Stimulated activated CD4-positive, alpha-beta T cell treated with anti-CD3 and anti-CD28 coated beads, Interleukin-2, amount 100 ng/mL, for 48 hours (primary cell): ENCODE measurements at places on chromosomes 16 and 17.

DNA sequence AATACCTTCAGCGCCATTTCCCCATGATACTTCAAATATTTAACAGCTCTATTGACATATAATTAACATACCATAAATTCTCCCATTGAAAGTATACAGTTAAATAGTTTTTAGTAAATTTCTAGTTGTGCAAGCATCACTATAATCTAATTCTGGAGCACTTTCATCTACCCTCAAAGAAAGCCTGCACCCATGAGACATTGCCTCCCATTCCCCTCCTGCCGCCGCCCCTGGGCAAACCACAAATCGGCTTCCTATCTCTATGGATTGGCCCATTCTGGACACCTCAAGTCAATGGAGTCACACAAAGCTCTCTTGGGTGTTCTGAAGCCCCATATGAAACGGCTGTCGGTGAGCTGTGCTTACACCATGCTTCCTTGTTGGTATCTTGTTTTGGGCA lies 77.3 kb upstream of the CBX4 start:
- DNase-seq, result no peak

DNA sequence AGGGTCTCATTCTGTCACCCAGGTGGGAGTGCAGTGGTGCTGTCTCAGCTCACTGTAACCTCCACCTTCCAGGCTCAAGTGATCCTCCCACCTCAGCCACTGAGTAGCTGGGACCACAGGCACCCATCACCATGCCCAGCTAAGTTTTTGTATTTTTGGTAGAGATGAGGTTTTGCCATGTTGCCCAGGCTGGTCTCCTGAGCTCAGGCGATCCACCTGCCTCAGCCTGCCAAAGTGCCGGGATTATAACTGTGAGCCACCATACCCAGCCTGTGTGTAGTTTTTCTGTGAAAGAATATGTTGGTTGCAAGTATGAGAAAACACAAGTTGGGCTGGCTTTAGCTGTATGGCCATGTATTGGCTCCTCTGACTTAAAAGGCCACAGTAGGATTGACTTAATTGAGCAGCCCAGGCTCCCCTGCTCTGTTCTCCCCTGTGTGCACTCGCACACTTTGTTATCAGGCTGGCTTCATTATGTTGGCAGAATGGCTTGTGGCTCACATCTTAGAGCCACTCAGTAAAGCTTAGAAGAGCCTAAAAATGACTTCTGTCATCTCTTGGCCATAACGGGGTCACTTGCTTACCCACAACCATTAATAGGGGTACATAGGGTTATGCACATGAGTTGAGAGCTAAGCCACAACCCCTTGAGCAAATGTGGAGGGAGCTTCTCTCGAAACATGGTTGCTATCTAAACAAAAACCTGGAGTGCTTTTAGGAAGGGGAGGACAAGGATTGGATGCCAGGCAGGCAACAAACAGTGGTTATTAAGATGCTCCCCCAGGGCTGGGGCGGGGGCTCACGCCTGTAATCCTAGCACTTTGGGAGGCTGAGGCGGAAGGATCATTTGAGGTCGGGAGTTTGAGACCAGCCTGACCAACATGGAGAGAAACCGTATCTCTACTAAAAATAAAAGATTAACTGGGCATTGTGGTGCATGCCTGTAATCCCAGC lies 6.1 kb downstream of the HAPSTR1 start:
- no peak for DNase-seq

DNA sequence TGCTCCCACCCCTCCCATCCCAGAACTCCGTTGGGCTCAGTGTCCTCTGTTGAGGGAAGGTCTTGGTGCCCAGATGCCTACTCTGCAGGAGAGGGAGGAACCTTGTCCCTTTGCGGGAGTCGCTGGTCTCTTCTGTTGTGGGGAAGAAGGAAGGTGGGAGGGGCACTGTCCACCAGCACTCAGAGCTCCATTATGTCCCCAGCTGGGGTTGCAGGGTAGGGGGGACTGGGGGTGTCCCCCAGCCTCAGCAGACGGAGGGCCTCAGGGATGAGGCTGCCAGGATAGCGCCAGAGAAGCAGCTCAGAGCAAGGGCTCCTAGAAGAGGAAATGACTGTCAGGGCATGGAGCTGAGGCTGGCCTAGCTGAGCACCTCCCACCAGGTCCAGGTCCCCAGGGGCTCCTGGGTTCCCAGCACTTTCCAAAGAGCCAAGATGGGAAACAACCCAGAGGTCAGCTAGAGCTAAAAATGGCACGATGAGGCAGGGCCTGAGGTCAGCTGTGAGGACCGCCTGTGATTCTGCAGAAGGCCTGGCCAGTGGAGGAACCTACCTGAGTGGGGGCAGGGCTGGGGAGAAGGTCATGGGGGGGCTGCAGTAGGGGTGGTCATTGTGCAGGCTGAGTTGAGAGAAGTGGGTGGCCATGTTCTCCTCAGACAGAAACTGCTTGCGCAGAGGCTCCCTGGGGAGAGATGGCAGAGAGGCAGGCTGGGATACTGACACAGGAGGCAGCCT lies 893 bp downstream of the HCFC1R1 start:
- no peak for DNase-seq

DNA sequence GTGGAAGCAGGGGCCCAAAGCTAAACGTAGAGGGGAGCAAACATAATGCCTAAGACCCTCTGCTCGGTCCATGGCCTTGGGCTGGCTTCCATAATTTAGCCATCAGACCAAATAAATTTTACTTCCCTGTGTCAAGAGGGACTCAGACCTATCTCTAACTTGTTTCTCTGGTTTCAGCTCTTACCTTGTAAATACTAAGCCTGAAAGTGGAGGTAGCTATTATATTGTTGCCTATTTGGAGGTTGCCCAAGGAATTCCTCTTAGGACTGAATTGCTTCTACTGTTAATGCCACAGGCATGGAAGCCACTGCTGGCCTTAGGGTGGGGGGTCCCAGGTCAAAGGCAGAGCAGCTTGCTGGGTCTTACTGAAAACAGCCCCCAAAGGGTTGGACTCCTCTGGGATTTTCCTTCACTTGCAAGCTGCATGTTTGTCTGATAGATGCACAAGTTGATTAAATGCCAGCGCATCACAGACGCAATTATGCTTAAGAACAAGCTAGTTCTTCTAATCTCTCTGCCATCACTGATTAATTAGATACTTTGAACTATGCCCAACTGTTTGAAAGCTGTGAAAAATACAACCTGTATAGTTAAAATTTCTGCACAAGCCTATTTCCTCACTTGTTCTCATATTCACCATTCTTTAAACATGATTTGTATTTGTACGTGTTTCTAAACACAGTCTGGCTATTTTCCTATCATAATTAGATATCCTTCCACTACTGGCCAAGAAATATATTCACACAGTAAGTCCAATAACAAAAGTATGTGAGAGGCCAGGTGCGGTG lies 67.9 kb upstream of the HAS3 start:
- no peak for DNase-seq

- DNase-seq, result no peak
Observed at GRCh38 chr17:2532146-2532720, 20.5 kb upstream of the METTL16 start.

DNA sequence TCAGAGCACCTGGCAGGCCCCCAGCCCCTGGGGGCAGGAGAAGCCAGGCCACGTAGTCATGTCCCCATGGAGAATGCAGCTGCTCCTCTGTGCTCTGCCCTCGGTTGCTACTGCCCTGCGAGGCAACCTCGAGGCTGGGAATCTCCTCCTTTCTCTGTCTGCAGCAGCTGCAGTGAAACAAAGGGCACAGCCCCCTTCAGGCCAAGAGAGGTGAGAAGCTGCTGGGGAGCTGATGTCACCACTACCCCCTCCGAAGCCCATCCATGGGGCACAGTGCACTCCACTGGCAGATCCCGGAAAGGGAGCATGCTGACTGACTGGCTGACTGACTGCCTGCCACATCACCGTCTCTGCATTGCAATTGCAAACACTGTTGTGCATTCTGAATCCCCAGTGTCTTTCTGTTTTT lies 103.7 kb downstream of the GRIN2A start:
- DNase-seq, result no peak

DNA sequence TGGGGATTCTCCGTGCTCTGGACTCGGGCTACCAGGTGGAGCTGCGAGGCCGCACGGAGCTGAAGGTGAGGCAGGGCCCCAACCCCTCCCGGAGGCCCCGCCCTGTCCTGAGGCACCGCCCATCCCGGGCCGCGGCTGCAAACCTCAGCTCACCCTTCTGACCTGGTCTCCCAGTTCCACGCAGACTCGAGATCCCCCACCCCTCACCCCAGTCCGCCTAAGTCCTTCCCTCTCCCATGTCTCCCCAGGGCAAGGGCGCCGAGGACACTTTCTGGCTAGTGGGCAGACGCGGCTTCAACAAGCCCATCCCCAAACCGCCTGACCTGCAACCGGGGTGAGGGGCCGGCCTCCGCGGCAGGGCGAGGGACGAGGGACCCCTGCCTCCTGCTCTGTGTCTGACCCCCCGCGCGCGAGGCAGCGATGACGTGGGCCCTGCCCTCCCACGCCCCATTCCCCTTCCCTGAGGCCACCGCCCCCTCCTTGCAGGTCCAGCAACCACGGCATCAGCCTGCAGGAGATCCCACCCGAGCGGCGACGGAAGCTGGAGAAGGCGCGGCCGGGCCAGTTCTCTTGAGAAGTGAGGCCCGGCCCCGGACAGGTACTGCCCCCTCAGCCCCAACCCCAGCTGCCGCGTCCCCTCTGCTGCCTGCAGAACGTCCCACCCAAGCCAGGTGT lies 13.7 kb downstream of the GUCY2D start:
- DNase-seq, result no peak
